SJSA1 (cell line): ENCODE measurements at places on chromosomes 16 and 17. TPM values are rescaled to one million over a fixed set of nuclear protein-coding genes. Genes with fewer than 3 reads are reported as not detected.

- DNase-seq, result no peak
These were observed 50.4 kb downstream of the KATNIP start for GRCh38 chr16:27600381-27600780.

GRCh38 chr17:82864713-82865248 is 25.0 kb upstream of the ZNF750 start:
- no peak for DNase-seq

The HBZ gene
- total RNA-seq, result not detected in 2 replicates

The FOXN1 gene
- not detected in 2 replicates for total RNA-seq

The LDHD gene
- 0.06 and 0.24 TPM in 2 replicates for total RNA-seq
